ENCODE measurements at places on chromosomes 5 and 9.

DNA sequence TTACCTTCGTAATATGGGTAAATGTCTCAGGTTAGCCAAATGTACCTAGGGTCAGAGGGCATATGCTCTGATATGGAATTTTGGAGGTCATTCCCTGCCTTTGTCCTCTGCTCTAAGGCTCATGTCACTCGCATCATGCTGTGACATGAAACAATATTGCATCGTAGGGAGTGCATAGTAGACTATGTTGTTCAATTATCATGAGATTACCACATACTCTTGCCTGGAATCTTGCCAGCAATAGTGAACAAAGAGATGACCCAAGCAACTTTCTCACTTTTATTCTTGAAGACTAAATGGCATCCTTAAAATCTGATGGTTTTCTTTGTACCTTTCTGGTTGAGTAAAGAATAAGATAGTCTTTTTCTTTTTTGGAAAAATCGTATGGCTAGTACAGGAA is 27.6 kb downstream of the ZNF462 start:
- DNase-seq, result no peak

DNA sequence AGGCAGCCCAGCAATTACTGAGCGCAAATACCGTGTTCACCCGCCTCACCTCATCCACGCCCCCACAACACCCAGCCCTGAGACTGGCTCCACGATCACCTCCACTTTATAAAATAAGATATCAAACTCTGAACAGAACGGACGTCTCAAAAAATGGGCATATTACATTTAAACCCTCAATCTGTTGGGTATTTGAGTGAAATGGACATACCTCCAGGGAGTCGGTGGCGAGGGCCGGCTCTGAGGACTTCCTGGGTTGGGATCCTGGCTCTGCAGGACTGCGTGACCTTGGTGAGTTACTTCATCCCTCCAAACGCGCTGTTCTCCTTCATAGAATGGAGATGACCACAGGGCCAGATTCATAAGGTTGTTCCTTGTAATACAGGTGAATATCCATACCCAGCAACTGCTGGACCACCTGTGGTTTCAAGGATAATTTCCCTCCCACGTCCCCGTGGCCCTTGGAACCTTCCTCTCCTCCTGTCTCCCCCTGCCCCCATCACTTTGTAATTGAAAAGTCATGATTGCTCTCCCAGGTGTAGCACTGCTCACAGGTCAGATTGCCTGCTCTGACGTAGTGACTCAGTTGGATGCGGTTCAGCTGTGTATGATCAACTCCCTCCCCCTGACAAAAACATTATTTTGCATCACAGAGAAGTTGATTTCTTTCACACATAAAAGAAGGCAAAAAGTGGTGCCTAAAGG is 135.6 kb downstream of the KCNIP1 start:
- DNase-seq, result no peak

DNA sequence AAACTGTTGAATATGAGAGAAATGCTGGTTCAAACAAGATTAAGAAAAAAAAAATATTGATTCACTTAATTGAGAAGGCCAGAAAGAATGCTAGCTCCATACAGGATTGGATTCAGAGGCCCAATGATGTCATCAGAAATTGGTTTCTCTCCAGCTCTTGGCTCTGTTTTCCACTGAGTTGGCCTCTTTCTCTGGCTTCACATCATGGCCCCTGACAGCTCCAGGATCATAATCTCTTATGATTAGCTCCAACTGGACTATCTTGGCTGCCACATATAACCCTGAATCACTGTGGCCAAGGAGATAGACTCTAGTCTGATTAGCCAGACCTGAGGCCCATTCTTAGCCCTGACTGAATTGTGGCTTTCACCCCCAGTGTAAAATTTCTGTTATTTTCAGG is 244.7 kb upstream of the GRAMD2B start:
- no peak for DNase-seq

DNA sequence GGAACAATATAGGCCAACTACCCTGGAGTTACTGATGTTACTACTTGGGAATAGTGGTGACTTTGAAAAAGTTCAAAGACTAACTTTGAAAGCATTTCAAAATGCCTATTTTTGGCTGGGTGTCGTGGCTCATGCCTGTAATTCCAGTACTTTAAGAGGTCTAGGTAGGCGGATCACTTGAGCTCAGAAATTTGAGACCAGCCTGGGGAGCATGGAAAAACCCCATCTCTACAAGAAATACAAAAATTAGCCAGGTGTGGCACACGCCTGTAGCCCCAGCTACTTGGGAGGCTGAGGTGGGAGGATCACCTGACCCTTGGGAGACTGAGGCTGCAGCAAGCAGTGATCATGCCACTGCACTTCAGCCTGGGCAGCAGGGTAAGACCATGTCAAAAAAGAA is 105.3 kb downstream of the ARRDC3 start:
- no peak for DNase-seq

- DNase-seq, result no peak
Observed at GRCh38 chr9:31733166-31733565, 651.3 kb upstream of the ACO1 start.

DNA sequence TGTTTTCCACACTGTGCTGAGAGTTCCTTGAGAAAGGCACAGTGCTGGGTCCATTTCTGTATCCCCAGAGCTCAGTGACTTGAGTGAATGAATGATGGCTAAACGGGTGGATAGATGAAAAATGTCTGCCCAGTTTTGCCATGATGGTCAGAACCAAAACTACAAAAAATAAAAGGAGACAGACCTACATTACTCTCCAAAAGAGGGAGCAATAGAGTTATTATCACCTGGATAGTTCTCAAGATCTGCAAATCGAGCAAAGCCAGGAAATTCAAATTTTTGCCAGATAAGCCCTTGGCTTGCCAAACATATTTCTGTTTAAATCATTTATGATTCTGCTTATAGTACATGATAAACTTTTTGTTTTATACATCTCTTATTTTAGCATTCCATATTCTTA is 214.2 kb upstream of the ZNF462 start:
- no peak for DNase-seq

GRCh38 chr5:160060001-160060400 is 51.1 kb downstream of the TTC1 start:
- DNase-seq, result no peak

DNA sequence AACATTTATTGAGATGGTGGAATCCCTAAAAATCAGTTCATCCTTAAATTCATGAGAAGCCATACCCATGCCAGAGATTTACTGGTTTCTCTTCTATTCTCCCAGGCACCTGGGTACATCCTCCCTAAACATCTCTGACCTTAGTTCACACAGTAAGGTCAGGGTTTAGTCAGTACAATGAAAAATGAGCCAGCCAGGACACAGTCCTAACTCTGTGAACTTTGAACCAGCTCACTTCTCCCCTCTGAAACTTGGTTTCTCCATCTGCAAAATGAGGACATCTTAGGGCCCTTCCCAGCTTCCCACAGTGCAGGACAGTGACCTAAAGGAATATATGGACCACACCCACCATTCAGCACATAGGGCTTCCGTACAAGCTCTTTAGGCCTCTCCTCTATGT is 1.9 kb downstream of the NOP16 start:
- DNase-seq, result no peak

GRCh38 chr5:159758189-159758588 is 158.1 kb upstream of the ADRA1B start:
- DNase-seq, result no peak

DNA sequence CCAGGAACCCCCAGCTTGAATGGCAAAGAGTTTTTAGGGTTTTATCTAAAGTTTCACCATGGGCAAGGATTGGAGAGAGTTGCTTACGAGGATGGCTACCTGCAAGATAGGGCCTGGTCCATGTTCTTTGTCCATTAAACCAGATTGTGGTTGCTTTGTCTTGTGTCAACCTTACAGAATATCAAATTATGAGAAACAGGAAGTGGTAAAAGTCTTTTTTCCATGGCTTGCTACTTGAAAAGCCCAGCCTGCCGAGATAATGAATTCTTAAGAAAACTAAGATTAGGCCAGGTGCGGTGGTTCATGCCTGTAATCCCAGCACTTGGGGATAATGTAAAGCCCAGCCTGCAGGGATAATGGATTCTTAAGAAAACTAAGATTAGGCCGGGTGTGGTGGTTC is 24.4 kb downstream of the ZNF474 start:
- DNase-seq, result no peak

- no peak for DNase-seq
Observed at GRCh38 chr5:128632264-128632663, 94.2 kb upstream of the FBN2 start.

GRCh38 chr9:115395511-115396021 is 277.6 kb upstream of the TNC start:
- DNase-seq, result no peak

GRCh38 chr5:3393920-3394597 is 201.6 kb upstream of the IRX1 start:
- no peak for DNase-seq

GRCh38 chr5:32597041-32597629 is 11.8 kb downstream of the SUB1 start:
- DNase-seq, result no peak

DNA sequence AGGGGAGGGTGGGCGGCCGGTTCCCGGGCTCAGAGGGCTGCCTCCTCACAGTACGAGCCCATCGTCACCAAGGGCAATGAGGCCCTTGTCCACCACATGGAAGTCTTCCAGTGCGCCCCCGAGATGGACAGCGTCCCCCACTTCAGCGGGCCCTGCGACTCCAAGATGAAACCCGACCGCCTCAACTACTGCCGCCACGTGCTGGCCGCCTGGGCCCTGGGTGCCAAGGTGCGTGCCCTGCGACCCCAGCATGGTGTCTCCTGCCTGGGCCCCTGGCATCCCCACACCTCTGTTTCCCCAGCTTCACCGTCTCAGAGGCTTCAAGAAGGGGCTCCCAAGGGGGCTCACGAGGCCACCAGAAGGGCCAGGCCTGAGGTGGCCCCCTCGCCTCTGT is 7.2 kb downstream of the DBH start:
- DNase-seq, result no peak

GRCh38 chr9:98168941-98169488 is 23.4 kb downstream of the CORO2A start:
- no peak for DNase-seq

GRCh38 chr5:168875832-168876231 is 296.7 kb upstream of the PANK3 start:
- DNase-seq, result no peak

- DNase-seq, result no peak
Observed at GRCh38 chr5:35263266-35263877, 33.1 kb upstream of the PRLR start.

DNA sequence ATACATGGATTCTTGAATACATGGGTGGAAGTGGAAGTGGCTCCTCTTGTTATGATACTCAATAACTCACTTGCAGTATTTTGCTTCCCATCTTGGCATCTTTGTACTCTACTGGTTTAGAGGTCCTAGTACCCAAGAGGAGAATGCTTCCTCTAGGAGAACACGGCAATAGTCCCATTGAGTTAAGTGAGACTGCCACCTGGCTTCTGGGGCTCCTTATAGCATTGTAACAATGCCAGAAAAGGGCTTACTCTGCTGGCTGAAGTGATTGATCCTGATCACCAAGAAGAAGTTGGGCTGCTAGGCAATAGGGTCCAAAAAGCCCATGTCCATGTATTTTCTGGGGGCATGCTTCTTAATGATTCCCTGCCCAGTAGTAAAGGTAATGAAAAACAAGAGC is 627.6 kb upstream of the SGCD start:
- DNase-seq, result no peak

- no peak for DNase-seq
Observed at GRCh38 chr9:31542384-31543055, 841.9 kb upstream of the ACO1 start.

DNA sequence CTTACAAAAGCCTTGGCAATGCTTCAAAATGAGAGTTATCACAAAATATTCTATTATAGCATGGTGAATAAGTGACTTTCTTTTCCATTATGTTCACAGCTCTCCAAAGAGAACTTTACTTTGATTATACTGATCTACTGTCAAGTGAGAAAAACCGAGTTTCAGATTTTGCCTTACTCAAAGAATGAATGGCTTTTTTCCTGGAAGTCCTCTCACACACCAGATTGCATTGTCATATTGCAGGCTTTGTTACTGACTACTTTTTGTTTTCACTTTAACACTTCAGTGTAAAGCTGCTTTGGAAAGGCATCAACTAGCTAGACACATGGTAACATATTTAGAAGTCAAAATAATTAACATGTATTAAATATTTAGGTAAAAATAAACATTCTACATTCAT is 765.2 kb upstream of the NUDT12 start:
- no peak for DNase-seq

GRCh38 chr5:125117566-125117965 is 371.1 kb upstream of the ZNF608 start:
- DNase-seq, result no peak

DNA sequence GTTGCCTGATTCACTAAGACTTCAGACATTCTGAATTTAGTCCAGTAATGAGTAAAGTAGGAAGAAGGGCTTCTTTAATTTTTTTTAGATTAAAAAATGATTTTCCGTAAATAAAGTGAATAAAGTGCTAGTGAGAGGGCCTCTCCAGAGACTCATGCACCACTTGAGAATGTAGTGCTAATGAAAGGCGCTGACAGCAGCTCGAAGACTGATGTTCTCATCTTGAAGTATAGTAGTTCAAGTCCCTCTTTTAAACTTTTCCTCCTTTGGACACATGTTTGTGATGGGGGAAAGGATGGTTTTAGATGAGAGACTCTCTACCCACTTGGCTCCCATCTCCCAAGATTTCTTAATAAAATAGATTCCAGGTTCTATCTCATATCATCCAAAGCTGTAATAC is 48.5 kb downstream of the G3BP1 start:
- DNase-seq, result no peak

All from stimulated activated CD8-positive, alpha-beta memory T cell treated with anti-CD3 and anti-CD28 coated beads, Interleukin-4, amount 100 ng/mL, for 1 hour (primary cell).